A172 (cell line): ENCODE measurements at places on chromosomes 6 and 20. TPM values are rescaled to one million over a fixed set of nuclear protein-coding genes. Genes with fewer than 3 reads are reported as not detected.

DNA sequence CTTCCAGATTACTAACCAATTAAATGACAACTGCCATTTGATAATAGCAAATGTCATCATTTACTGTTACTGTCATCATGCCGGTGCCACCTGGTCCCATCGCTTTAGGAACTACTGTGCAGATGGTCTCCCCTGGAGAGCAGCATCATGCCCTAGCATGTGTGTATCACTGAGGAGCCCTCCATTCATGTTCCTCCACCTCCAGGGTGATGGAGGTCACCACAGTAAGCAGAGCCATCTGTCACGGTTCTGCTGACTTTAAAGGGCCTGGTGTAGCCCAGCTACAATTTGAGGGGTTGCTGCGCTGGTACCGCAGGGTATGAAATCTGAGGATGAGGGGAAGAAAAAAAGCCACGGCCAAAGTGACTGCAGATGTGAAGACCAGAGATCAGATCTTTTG, 118.8 kb upstream of the KCNK16 start:
- DNase-seq: no peak

DNA sequence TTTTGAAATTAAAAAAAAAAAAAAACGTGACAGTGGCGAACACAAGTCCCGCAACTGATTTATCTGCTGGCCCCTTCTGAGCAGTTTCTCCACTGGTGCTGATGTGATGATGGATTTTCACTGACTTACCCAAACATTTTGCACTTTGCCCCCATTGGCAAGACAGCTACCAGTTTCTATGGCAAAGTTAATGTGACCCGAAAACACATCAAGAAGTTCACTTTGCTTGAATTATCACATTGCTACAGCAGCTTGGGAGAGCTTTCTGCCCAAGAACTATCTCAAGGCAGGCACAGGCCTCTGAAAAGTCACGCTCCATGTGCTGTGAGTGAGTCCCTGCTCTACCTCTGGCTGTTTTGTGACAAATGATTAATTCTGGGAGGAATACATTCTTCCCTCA, 127.9 kb upstream of the EDN1 start:
- DNase-seq: no peak

Gene RIMS1
- total RNA-seq: not detected in 2 replicates

Gene LPA
- not detected in 2 replicates for total RNA-seq

DNA sequence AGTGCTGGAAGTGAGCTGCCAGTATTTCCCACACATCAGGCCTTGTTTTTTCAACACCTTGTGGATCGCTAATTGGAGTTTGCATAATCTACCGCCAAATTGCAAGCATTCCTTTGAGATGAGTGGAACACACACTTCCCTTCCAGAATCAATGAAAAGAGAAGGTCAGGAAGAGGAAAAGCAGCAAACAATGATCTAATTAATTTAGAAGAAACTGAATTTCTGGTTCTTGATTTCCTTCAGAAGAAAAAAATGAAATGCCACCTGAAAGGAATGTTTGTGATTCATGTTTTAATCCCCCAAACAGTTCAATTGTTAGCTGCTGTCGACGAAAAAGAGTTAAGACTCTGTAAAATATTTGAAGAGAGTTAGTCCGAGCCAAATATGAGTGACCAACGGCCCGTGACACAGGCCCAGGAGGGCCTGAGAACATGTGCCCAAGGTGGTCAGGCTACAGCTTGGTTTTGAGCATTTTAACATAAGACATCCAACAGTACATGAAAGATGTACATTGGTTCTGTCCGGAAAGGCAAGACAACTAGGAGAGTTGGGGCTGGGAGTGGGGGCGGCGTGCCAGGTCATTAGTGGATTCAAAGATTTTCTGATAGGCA, 182.3 kb downstream of the MTFR2 start:
- peak; percentile 86 for DNase-seq

Gene SLC22A2
- total RNA-seq: 0.69 and 1.2 TPM in 2 replicates

DNA sequence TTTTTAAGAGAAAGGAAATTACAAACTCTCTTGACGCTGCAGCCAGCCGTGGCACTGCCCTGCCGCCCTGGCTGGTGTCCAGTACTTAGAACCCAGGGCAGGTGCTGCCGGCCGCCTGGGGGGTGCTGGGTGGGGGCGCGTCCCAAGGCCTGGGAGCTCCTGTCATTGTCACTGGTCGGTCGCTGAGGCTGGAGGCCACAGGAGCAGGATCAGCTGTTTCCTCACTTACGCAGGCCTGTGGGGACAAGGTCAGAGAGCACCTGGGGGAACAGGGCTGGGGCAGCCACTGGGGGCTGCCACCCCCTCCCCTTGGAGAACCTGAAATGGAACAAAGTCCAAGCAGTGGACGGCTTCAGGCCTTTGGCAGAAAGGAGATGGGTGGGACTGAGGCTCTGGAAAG, 5.6 kb downstream of the BIRC7 start:
- DNase-seq: no peak

DNA sequence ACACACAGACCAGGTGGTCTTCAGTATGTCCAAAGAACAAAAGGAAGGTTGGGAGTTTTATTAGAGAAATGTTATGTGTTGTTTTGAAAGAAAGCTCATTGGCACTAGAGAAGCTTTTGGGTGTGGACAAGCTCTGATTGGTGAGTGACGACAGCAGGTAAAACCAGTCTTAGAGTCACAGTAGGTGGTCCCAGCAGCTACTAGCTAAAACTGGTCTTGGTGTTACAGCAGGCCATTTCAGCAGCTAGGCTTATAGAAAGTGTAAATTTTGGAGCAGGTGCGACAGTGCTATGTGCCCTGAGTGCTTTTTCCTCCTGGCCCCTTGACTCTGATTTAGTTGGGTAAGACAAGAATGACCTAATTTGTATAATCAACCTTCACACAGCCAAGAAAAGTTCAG, 3.6 kb downstream of the CLDN20 start:
- no peak for DNase-seq

- DNase-seq: peak; percentile 48
Observed at GRCh38 chr6:18323935-18324705, 59.8 kb upstream of the DEK start.

- DNase-seq: peak; percentile 37
Observed at GRCh38 chr20:59751075-59751711, 146.9 kb downstream of the PHACTR3 start.

DNA sequence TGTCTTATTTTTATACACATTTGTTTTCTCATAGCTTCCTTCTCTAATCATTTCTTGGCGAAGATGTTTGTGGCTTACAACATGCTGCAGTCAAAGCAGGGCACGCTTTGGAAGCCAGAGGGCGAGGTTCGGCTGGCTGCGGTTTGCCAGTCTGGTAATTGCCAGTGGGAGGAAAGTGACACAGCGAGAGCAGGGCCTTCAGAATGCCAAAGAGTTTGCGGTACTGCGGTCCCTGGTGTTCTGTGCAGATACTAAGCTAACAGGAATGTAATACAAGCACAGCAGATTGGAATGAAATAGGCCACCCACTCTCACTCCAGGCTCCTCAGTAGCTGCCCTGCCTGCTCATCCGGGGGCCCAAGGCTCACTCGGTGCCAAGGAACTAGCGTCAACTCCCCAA, 58.7 kb upstream of the TGM3 start:
- peak; percentile 99 for DNase-seq

Gene ACTL10
- total RNA-seq: not detected in 2 replicates

DNA sequence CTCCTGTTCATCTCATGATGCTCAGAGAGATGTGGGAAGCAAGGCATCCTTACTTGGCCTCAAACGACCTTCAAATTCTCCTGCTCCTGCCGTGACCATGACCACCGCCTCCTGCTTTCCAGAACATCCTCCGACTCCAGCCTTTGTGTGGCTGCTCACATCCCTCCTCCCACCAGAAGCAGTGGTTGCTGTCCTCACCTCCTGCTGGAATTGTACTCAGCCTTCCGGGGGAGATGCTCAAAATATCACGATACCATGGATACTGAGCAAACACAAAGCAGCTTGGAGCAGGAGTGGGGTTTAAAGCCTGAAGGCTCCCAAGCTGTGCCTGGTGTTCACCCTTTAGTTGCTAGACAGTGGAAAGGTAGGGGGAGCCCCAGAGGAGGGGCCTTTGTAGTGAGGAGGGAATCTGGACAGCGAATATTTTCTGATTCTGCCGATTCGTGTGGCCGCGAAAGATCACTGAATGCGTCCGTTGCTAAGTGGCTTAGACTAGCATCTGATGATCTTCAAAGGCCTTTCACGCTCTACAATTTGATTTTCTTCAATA, 9.3 kb upstream of the DUSP22 start:
- no peak for DNase-seq

DNA sequence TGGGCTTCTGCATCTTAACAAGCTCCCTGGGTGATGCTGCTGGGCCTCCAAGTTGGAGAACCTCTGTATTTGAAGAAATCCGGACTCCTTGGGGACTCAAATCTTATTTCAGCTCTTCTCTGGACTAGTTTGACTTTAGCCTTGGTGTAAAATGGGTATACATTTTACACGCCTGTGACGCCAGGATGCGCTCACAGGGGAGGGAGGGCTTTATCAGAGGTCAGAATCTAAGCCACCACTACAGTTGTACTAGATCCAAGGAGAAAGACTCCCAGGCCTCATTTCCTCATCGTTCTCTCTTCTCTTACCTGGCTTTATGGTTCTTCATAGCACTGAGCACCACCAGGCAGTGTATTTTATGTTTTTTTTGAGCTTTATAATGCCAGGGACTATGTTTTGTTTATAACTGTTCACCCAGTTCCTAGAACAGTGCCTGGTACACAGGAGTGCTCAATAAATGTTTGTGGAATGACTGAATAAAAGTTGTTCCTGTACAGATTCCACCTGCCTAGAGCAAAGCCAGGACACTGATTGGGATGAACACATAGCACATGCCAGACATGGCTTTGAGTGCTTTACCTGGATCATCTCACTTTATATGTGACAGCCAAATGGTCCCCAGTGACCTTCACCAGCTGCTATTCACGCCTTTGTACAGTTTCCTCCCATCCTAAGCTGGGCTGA, 5.1 kb upstream of the RBCK1 start:
- no peak for DNase-seq

- DNase-seq: peak; percentile 52
Observed at GRCh38 chr20:57080796-57081195, 185.6 kb downstream of the BMP7 start.

DNA sequence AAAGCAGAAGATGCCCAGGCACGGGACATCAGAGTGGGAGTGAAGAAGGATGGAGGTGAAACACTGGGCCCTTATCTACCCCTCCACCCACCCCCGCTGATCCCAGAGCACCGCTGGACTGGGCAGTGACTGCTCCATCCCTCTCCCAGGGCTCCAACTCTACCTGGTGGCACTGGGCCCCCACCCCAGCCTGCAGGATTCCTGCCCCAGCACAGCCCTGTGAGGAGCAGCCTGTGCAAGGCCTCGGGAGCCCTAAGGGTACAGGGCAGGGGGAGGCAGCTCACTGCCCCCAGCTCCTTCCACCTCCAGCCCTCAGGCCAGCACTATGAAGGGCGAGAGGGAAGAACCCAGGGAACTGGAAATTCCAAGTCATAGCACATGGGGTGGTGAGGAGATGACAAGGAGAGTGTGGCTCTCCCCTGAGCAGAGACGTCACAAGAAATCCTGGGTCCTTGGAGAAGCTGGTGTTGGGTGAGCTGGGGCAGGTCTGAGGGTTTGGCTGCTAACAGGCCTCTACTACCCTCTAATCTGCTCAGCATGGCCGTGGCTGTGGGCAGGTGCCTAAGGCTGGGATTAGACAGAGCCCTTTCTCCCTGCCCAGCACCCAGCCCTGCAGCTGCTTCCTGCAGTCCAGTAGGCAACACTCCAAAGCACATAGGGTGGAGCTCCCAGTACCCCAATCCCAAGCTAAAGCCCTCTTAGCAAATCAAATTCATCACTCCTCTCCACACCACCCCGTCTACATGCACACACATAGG, 3.5 kb downstream of the CST3 start:
- DNase-seq: no peak

- DNase-seq: no peak
Observed at GRCh38 chr6:45920819-45921511, 94.7 kb downstream of the CLIC5 start.

DNA sequence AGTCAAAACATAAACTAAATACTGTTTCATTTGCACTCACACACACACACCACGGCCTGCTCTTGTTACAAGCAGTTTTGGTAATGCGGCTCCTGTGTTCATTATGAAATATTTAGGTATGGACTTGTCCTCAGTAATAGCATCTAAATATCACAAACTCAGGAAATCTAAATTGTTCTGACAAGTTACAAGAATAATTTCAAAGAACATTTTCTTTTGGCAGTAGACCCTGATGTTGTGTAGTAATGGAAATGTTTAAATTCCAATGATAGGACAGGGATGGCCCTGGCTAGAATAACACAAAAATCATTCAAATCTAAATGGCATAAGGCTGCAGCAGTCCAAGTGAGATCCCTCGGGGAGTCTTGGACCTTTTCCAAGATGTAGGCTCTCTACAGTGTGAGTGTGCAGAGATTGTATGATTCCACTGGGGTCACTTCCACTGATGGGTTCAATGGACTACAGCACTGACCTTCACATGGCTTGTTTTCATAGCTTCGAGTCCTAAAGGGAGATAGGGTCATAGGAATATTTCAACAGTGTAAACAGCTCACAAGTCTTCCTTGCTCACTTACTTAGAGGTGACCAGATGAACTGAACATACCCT, 210.6 kb upstream of the PLCB4 start:
- DNase-seq: no peak

Gene PXDC1
- 38.6 and 50.8 TPM in 2 replicates for total RNA-seq

- no peak for DNase-seq
Observed at GRCh38 chr6:144809969-144810368, 524.8 kb downstream of the UTRN start.

DNA sequence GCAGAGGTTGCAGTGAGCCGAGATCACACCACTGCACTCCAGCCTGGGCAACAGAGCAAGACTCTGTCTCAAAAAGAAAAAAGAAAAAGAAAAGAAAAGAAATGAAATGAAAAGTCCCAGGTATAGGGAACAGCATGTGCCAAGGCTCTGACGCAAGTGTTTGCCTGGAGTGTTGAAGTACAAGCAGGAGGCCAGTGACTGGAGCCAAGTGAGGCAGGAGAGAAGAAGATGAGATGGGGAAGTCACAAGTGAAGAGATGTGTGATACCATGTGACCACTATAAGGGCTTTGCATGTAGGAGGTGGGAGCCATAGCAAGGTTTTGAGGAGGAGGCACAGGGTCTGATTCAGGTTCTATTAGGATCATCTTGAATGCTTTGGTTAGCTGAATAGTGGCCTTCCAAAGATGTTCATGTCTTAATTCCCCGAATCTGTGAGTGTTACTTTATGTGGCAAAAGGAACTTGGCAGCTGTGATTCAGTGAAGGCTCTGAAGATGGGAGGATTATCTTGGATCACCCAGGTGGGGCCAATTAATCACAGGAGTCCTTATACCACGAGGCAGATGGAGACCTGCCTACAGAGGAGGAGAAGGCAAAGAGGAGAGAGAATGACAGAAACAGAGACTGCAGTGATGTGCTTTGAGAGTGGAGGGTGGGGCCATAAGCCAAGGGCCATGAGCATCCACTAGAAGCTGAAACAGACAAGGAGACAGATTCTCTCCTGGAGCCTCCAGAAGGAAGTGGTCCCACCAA, 91.1 kb upstream of the PTPN1 start:
- DNase-seq: no peak

Gene RSPO4
- not detected in 2 replicates for total RNA-seq

Gene TNFRSF6B
- 2.4 and 3.4 TPM in 2 replicates for total RNA-seq

- no peak for DNase-seq
Observed at GRCh38 chr6:169955731-169956437, 204.5 kb downstream of the ERMARD start.
